ENCODE measurements at places on chromosomes 6 and 20.
A peak's percentile ranks its signal among the peaks of the same experiment; 100 is the strongest.

DNA sequence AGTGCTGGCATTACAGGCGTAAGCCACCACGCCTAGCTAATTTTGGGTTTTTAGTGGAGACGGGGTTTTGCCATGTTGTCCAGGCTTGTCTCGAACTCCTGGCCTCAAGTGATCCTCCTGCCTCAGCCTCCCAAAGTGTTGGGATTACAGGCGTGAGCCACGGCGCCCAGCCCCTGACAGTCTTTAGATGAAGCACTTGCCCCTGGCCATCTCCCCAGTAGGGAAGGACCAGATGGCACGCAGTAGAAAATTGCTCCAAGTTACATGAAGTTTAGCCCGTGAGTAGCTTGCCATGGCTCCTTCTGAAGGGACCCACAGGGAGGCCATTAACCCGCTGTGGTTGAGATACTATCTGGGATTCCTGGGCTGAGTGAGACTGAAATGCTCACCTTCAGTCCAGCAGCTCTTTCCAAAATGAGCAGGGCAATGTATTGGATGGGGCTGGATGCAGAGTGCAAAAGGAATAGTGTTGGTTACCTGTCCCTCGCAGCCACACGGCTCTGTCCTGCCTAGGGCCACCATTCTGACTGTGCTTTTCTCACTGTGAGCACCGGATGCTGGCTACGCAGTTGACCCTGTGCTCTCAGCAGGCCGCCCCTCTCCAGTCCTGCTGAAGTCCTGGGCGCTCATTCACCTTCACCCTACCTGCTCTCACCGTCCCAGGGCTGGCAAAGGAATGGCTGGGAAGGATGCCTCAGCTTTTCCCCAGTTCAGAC, 66.9 kb downstream of the EFCAB8 start:
- no peak for DNase-seq

- no peak for DNase-seq
Measured at GRCh38 chr6:85628353-85628752, 14.3 kb downstream of the SYNCRIP start.

- no peak for DNase-seq
Measured at GRCh38 chr6:16657768-16658167, 103.5 kb downstream of the ATXN1 start.

DNA sequence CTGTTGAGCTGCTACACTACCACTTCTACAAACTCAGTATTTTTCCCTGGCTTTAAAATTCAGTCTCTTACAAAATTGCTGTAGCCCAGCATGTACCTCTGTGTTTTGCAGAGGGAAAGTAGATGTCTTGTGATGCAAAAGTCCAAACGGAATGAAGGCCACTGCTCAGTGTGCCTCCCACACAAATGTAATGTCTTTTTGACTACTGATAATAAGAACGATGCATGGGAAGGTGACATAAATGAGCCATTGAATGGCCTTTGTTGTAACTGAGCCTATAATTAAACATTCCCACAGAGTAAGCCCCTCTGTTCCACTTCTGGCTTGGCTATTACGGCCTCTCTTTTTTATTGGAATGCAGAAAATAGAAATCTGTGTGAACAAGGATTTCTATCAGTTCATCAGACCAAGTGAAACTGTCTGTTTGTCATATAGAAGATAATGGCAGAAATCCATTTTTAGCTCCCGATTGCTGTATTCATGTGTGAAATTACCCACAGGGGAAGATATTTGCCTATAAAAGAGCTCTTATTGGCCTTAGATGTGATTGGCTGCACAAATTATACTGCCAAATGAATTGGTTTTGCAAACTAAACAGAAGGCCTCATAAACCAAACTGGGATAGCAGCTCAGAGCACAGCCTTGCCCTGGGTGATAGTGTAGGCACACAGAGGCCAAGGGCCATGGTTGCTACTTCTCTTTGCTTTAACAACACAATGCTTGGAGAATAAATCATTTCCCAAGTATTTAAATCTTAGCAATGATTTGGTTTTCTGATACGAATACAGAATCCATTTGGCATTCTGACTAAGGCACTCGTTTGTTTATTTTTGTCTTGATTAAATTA, 241.5 kb upstream of the PLN start:
- DNase-seq, result no peak

GRCh38 chr6:20402342-20403069, 827 bp downstream of the E2F3 start:
- peak; percentile 77 for DNase-seq

DNA sequence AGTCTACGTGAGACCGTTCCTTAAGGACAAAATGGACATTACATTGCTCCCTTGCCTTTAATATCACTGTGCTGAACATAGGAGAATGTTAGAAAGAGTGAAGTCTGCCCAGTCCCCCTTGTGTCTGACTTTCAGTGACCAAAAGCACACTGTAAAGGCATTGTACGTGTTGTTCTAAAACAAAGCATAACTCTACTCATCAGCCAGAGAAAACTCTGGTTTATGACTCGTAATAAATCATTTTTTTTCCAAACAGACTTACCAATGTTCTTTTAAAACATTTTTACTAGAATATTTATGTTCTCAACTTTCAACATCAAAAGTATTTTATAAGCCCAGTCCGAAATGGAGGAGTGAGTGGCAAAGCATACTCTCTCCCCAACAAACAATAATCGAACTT, 262.5 kb downstream of the GJA1 start:
- DNase-seq, result no peak

GRCh38 chr20:50027611-50028105, 44.9 kb downstream of the SNAI1 start:
- no peak for DNase-seq

DNA sequence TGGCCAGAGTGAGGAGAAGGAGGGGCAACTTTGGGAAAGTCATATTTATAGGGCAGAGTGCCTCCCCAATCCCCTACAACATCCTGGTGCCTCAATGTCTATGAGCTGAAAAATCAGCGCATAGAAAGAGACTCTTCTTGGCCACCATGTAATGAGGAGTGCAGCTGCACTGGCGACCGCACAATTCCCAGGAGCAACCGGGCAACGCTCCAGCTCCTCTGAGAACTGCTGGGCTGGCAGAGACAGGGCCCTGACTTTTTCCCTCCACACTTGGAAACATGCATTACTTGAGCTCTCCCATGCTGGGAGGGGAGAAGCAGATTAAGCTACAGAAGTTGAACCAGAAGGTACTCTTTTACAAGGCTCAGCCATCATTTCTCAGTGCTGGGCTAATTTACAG, 31.4 kb upstream of the MARCKS start:
- no peak for DNase-seq

- no peak for DNase-seq
Measured at GRCh38 chr20:35903843-35904242, 50.5 kb downstream of the SCAND1 start.

DNA sequence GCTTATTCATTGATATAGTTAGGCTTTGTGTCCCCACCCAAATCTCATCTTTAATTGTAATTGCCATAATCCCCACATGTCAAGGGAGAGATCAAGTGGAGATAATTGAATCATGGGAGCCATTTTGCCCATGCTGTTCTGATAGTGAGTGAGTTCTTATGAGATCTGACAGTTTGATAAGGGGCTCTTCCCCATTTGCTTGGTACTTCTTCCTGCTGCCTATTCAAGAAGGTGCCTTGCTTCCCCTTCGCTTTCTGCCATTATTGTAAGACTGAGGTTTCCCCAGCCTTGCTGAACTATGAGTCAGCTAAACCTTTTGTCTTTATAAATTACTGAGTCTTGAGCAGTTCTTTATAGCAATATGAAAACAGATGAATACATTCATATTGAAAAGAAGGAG, 45.6 kb downstream of the CENPW start:
- DNase-seq, result no peak

GRCh38 chr6:154830771-154831170, 97.6 kb downstream of the SCAF8 start:
- DNase-seq, result no peak

GRCh38 chr6:105536961-105537360, 134.1 kb upstream of the PREP start:
- no peak for DNase-seq

GRCh38 chr6:101918471-101918870, 525.0 kb downstream of the GRIK2 start:
- DNase-seq, result no peak

- DNase-seq, result no peak
Measured at GRCh38 chr6:109060571-109060970, 34.1 kb downstream of the SESN1 start.

DNA sequence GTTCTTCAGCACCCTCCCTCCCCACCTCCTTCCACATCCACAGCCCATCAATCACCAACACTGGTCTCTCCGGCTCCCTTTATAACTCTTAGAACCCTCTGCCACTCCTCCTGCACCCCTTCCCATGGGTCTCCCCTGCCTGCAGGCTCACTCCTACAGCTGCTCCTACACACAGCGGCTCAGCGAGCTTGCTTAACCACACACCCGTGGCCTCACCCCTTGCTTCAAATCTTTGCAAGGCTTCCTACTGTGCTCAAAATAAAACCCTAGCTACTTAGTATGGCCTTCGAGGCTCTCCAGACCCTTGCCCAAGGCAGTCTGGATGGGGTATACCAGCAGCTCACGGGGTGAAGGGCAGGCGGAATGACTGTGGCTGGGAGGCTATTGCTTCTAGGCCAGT, 63.7 kb downstream of the JPH2 start:
- DNase-seq, result no peak

DNA sequence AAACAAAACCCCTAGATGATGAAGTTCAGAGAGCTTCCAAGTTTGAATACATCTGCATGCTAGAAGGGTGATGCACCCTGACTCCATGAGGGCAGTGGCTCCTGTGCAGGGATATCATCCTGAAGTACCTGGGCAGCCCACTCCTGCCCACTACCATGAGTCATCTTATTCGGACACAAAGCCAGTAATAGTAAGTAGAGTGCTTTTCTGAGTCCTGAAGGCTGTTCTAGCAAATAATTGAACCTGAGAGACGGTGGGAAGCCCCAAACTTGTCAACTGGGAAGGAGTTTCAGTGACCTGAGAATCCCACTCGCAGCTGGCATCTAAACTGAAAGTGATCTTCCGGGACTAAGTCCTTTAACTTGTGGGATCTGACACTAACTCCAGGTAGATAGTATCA, 152.9 kb upstream of the COL21A1 start:
- no peak for DNase-seq

- DNase-seq, result no peak
Measured at GRCh38 chr6:124990988-124991387, 28.8 kb downstream of the RNF217 start.

GRCh38 chr20:32519381-32519730, 65.8 kb downstream of the NOL4L start:
- no peak for DNase-seq

DNA sequence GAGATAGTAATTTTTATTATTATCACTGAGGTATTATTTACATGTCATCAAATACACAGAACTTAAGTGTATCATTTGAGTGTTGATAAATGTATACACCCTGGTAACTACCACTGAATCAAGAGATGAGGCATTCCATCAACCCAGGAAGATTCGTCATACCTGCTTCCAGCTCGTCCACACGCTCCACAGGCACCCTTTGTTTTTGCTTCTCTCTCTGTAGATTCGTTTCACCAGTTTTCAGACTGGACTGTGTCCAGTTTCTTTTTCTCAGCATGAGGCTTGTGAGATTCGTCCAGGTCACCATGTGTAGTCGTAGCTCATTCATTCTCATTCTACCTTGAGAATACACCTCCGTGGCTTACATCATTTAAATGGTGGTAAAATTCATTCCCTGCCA, 64.5 kb downstream of the BFSP1 start:
- peak; percentile 11 for DNase-seq

DNA sequence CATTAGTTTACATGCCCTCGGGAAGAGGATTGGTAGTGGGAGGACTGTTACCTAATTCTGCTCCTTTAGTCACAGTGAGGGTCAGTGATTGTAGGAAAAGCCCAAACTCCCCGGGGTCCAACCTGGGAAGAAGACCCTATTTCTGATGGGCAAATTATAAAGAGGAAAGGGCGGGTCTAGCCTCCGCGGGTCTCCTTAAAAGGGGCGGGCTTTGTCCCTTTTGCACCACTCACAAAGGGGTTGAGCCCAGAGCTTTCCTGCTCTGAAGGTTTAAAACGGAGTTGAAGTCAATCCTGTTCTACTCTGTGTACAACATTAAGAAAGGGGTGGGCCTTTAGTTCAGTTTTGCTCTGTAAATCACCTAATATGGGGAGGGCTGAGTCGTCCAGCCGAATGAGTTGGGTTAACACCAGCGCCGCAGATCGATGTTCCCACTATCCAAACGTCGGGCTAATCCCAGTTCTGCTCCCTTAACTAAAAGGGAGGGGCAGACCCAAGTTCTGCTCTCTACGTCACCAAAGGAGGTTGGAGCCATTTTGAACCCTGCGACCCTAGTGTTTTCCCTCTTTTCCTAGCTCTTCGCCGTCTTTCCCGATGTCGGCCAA, 920 bp upstream of the RNF5 start:
- DNase-seq, result no peak

DNA sequence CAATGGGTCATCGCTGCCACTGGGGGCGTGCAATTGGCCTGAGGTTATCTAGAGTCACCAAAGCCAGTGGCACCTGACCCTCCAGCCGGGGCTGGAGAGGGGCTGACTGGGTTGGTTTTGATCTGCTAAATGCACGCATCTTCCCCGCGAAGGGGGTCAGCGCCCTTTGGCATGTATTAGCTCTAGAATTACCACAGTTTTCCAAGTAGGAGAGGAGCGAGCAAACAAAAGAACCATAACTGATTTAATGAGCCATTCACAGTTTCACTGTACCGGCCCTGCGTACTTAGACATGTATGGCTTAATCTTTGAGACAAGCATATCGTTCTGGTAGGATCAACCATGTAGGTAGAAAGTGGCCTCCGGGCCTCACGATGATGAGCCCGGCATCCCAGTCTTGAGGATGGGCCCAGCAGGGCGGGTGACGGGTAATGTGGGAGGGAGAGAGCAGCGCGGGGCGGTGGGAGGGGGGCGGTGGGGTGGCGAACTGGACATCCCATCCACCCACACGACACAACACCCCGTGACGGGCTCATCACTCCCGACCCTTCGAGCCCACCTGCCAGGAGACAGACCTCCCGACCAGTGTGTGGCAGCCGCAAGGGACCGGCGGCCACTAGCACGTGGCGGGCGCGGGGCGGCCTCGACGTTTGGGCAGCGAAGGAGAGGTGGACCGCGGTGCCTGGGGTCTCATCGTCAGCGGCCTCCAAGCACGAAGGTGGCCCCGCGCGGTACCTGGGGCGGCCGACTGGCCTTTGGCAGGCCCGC, 1957.5 kb upstream of the DEFB115 start:
- DNase-seq, result no peak

DNA sequence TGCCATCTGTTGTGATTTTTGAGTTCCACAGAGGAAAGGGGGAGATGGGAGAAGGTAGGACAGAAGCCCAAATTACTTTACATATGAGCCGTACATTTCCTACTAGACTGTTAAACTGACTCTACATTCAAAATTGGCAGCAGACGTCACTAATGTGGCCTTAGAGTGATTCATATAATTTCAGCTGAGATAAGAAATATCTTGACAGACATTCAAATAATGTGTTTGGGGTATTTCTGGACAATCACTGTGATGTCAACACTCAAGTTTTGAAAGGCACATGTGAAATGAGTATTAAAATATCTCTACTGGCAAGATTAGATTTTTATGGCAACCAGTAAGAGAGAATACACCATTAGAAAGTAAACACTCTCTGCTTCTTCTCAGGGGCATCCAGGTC, 104.0 kb downstream of the MTFR2 start:
- no peak for DNase-seq

All from ecto neural progenitor cell (in vitro differentiated cells).